ENCODE measurements at places on chromosomes 2 and 18.

GRCh38 chr2:110931648-110932047 is 189.1 kb upstream of the BCL2L11 start:
- DNase-seq, result no peak

GRCh38 chr18:50281972-50282520 is 723 bp upstream of the MBD1 start:
- no peak for DNase-seq

DNA sequence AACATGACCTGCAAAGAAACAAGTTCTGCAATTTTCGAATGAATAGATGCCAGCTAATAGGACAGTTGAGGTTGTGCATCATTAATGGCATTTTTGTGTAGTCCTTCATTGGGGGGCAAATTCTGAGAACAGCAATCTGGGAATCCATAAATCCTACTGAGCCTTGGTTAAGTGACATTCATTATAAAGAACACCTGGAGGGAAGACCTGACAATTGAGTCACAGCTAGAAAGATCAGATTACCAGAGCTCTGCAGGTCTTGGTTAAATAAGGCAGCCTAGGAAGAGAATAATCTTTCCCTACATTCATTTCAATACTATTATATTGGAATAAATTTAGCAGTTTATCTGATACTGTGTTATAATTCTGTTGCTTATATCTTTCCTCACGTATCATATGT is 14.3 kb downstream of the KCNH7 start:
- DNase-seq, result no peak

DNA sequence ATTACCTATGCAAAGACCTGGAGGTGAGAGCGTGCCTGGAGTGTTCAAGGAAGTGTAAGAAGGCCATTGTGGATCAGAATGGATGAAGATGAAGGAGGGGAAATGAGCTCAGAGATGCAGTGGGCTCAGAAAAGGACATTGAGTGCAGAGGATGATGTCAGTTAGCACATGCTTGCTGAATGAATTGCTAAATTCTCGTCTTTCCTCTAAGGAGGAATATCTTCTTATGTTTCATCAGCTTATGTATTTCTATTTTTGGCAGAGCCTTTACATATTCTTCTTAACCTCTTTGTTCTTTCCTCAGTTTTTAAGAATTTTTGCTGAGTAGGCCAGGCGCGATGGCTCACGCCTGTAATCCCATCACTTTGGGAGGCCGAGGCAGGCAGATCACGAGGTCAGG is 30.9 kb downstream of the FAM171B start:
- DNase-seq, result no peak

DNA sequence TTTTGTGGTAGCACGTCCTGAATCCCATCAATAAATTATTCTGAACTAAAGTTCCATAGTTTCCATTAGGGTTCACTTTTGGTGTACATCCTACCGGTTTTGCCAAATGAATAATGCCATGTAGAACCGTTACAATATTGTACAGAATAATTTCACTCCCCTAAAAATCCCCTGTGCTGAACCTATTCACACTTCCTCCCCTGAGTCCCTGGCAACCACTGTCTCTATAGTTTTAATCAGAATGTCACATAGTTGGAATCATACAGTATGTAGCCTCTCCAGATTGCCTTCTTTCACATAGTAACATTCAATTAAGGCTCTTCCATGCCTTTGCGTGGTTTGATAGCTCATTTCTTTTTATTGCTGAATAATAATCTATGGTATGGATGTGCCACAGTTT is 9.6 kb upstream of the CASP8 start:
- no peak for DNase-seq

DNA sequence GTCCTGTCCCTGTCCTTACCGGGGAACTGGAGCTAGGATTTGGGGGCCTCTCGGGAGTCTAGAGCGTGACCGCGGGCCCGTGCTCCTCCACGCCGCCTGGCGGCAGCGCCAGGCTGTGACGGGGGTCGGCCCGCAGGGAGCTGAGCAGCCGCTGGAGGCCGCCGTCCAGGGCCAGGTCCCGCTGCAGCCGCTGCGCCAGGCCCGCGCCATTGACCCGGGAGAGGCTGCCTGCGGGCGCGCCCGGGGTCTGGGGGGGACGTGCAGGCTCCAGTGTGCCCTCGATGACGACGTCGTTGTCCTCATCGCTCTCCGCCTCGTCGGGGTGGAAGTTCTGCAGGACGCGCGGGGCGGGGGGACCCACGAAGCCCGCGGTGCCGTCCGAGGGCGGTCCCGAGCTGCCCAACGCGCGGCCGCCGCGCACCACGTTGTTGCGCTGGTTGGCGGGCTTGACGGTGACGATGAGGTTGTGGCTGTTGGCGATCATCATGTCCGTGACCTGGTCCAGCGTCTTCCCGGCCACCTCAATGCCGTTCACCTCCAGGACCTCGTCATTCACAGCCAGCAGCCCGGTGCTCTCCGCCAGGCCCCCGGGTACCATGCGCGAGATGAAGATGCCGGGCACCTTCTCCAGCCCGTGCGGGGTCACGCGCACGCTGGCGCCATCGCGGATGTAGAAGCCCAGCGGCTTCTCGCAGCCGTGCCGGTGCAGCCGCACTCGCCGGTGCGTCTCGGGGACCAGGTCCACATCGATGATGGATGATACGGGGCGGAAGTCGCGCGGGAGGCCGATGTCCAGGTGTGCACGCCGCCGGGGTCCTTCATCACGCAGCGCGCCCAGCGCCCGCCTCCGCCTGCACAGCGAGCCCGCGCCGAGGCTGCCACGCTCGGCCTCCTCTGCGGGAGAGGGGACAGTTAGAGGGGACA is 50.9 kb downstream of the ADNP2 start:
- no peak for DNase-seq
